ENCODE measurements at places on chromosomes 1 and 21.

GRCh38 chr1:17539477-17540254, at the start of gene ARHGEF10L:
Gene ARHGEF10L, plus strand, starts transcription at chr1:17539698. Its CDS starts 40,898 bp downstream, at chr1:17580596.
- DNase-seq = no peak

DNA sequence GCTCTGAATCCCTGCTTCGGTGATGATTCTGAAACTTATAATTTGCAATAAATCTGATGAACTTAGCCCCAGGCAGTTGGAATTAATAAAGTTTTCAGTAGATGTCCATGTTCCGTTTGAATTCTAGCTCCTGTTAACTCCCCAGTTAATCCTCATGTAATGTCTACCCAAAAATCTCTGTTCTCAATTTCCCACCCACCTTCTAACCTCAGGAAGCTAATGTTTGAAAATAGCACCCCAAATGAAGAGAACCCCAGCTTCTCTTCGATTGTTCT, 3.6 kb downstream of the MYOG start:
- no peak for DNase-seq

DNA sequence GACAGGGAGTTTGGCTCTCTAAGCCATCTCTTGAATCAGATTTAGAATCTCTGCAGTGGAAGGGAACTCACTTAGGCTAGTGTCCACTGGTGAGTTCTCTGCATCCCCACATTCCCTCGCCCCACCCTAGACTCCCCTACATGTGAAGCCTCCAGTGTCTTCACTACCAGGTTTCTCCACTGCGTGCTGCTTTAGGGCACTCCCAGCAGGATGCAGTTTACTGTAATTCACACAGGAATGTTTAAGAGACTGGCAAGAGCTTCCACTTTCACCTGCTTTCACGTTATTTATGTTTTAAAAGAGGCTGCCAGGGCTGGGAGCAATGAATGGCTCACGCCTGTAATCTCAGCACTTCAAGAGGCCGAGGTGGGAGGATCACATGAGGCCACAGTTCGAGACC, 60.2 kb downstream of the KAZN start:
- DNase-seq = no peak

DNA sequence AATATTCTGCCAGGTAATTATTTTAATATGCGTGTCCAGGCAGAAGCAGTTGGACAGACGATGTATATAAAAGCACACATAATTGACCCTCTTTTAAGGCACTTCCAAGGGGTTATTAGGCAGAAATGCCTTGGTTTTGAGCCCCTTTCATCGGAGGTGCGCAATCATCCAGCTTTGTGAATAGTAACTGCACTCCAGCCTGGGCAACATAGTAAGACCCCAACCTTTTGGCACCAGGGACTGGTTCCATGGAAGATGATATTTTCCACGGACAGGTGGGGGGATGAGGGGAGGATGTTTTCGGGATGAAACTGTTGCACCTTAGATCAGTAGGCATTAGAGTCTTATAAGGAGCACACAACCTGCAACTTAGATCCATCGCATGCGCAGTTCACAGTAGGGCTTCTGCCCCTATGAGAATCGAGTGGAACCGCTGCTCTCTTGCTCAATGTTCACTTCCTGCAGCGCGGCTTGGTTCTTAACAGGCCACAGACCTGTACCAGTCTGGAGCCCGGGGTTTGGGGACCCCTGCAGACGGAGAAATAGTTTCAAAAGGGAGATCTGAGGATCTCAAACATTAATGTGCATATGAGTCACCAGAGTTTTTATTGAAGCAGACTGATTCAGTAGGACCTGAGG, 1.8 kb upstream of the MCOLN2 start:
- no peak for DNase-seq

DNA sequence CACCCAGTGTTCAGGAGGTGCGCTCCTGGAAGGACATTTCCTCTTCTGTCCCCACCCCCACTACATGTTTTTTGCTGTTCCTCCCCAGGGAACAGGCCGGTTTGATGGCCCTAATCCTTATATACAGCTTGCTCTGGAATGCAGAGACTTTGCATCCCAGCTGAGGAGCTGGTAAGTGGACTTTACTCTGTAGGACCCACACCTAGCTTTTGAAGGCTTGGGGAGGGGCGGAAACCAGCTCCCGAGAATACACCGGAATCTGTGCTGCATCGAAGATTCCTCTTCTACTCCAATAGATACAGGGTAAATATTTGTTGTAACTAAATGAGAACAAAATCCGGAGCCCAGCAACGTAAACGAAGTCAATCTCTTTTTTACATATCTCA, 1.2 kb upstream of the CGN start:
- DNase-seq = no peak

DNA sequence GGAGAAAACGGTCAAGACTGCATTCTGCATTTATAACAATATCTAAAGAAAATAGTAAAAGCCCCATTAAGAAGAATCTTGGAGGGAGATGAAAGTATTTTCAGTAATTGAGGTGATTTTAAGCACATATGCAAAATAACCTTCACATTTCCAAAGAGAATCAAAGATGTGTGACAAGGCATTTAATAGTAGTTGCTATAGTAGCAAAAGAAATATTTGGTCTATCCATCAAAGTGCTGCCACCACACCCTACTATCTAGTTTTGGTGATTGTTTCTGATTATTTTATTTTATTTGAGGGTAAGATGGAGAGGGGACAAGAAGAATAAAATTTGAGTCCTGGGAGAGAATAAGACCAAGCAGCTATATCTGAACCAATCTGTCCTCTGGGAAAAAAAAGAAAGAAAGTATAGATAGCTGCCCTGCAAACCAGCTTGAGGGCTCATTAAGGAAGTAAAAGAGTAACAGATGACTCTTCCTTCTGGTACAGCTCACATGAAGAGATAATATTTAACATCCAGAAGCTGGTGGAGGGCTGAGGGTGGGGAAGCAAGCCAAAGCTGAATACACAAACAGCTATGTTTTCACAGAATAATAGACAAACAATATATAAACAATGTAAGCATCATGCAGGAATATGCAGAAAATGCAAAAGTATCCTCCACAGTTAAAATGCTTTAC, 47.2 kb upstream of the RASAL2 start:
- no peak for DNase-seq

DNA sequence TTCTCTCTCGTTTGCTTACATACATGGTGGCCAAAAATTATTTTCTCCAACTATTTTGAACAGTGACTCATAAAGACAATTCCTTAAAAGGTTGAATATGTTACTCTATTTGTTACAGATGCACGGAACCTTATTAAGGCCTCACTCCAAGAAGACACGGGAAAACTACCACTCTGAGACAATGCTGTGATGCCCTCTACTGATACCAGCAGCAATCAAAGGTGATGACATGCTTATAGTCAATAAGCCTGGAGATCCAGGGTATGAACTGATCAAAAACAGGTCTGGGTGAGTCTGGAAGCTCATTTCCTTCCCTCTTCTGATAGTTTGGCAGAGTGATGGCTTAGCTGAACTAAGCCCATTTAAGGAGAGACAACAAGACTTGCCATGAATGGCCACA, 563.0 kb downstream of the LRRIQ3 start:
- DNase-seq = no peak

DNA sequence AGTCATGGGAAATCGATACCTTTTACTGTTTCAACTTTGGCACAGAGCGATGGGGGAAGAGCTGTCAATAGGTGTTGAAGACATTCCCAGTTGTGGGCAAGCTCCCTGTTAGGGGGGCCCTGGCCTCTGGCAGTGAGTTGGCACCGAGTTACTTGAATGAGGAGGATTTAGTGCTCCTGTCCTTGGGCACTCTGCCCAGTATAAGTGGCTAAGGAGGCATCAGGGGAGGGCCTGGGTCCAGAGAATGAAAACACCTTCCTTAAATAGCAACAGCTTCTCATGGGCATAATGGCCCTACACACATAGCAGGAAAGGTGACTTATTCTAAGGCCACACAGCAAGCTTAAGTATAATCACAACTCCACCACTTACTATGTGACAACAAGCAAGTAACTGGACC, 664.4 kb downstream of the PTPRU start:
- no peak for DNase-seq

GRCh38 chr1:117215733-117216462, 5.2 kb upstream of the VTCN1 start:
- DNase-seq = no peak

- DNase-seq = no peak
These were observed 7.7 kb upstream of the HTR1D start for GRCh38 chr1:23224739-23225648.

DNA sequence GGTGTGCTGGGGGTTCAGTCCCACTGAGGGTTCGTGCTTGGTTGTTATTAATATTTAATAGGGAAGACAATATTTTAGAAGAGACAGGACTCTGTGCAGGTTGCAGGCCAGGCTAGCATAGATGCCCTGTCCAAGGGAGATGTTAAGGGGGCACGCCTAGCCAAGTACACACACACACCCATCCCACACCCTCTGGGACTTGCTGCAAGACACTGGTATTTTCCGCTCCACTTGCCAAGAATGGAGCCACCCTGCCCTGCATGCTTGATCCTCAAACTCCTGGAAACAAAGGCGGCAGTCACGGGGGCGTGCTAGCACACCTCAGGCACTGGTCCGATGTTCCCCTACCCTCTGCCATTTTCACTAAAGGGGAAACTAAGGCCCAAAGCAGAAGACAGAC, 99.1 kb downstream of the MRPL37 start:
- DNase-seq = no peak

DNA sequence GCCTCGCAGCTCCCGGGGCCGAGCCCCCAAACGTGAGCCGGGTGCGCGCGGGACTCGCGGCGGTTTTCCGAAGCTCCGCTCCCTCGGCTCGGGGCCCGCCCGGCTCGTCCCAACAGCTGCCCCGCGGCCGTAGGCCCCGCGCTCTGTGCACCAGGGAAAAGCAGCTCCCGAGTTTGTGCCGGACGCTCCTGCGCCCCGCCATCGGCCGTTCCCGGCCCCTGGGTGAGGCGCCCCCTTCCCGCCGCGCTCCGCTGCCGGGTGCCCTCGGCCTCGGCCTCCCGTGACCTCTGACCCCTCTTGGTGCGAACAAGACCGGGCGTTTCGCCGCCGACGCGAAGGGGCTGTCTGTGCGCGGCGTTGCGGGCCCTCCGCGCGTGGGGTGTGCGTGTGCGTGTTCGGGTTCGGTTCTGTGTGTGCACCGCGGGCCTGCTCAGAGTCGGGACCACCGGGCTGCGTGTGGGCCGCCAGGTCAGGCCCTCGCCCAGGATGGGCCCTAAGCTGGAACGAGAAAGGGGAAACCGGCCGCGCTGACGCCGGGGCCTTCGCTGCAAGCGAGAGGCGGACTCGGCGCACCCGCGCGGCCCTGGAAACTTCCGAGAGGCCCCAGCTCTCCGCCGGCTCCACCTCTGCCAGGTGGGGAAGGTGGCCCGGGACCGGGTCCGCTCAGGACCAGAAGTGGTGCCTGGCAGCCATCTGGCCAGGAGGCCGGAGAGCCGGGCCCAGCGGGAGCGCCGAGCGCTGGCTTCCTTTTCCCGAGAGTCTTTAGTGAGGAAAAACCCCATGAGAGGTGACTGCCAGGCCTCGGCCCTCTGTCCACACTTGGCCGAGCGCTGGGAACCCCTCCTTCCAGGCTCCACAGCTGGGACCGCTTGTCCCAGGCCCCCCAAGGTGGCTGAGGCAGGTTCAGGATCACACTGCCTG, 1.9 kb downstream of the PRDM16 start:
- DNase-seq = no peak

DNA sequence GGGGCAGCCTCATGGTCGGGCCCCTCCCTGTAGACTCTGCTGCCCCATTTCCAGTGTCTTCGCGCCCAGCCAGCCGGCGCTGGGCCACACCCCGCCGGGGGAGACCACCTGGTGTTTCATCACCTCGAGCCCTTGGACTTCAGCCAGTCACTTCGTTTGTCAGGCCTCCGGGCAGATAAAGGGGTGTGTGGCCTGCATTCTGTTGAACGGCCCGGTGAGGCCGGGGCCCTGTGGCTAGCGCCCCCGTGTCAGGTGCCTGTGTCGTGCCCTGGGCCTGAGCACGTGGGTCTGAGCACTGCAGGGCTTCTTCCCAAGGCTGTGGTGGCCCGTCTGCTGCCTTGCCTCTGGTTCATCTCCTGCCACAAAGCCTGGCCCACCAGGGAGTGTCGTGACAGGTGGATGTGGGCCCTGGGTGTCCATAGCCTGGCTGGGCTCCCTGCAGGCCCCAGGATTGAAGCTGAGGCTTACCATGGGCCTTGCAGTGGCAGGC, 65.2 kb upstream of the DIP2A start:
- DNase-seq = no peak

- DNase-seq = no peak
These were observed 66.6 kb downstream of the SPATA6 start for GRCh38 chr1:48405400-48405799.

DNA sequence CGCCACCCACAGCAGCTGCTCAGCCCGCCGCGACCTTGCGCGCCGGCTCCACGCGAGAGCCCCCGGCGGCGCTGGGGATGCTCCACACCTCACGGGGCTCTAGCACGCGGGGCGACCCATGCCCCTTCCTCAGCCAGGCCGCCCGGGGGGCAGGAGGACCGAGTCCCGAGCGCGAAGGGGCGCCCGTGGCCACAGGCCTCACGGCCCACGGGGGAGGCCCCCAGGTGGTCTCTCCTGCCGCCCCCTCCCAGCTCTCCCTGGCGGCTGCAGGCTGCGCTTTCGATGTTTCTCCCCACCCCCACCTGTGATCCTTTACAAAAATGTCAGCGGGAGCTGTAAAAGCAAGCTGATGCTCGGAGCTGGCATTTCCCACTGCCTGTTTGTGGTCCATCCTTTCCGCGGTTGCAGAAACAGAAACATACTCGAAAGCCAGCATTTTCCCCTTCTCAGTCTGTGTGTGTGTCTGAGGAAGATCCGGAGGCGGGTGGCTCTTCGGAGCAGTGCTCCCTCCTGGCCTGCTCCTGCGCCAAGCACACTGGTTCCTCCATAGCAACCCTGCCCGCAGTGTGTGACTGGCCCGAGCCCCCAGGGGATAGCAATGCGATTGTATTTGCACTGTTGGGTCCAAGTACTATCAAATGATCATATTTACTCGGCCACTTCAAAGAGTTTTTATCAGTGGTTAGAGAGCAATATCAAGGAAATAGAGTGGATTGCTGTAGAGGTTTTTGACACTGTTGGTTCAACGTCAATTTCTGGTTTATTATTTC, 2.1 kb downstream of the KIF26B start:
- DNase-seq = no peak

DNA sequence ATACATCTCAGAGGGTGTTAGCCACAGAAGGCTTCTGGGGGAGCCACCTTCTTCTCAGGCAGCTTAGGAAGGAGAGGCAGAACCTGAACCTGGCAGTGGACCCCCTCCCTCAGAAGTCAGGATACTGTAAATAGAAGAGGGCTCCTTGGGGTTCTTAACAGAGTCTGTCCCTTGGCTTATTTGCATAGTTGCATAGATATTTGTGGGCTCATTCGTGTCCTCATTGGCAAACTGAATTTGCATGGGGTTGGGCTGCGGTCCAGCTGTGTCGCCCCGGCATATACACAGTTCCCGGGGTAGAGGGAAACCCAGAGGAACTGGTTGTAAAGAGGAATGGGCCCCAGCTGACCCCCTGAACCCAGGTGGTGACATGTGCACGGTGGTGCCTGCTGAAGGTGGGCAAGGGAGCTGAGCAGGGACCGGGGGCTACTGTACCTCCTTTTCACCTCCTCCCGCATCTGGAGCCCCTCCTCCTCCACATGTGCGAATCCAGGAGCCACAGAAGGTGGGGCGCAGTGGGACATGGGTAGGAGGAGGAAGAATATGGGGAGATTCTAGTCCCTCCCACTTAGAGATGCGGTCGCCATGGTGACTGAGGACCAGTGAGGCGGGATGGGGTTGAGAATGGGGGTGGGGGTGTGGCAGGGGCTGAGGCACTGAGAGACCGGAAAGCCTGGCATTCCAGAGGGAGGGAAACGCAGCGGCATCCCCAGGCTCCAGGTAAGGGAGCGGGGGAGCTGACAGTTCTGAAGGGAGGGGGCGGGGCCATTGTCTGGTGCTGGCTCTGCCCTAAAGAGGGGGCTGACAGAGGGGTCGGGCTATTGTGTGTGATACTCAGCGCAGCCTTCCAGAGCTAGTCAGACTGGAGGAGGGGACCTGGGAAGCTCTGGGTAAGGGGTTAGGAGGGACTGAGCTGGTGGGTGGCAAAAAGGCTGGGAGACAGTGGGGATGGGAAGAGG, 3.7 kb upstream of the SEMA4A start:
- DNase-seq = no peak

All from stimulated activated CD4-positive, alpha-beta T cell treated with anti-CD3 and anti-CD28 coated beads, TNF-alpha, amount 100 ng/mL, for 48 hours (primary cell).